GM23248 (cell line): ENCODE measurements at places on chromosomes 7 and 10.

GRCh38 chr10:110649347-110650264, 5.5 kb downstream of the RBM20 start:
- no peak for DNase-seq

DNA sequence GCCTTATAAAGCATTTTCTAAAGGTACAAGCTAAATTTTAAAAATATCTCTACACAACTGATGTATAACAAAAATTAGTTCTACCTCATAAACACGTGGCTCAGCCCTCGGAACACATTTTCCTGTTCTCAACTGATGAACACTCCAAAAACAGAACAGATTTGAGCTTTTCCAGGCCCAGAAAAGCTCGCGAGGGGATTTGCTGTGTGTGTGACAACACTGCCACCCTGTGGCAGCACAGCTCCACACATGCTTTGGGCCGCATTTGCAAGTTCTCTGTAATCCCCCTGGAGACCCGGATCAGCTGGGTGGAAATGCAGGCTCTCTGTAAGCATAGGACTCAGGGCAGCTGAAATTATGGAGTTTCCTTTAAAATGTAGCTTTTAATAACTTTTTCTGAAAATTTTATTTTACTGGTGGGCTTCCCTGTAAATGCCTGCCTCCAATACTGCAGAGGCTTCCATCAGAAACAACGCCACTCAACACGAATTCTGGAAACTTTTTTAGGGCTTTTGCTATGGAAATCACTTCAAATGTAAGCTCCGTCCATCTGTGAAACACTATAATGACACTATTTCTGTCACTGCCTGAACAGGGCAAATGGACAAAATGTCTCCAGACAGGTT, 155.5 kb downstream of the COBL start:
- peak; percentile 79 for DNase-seq

DNA sequence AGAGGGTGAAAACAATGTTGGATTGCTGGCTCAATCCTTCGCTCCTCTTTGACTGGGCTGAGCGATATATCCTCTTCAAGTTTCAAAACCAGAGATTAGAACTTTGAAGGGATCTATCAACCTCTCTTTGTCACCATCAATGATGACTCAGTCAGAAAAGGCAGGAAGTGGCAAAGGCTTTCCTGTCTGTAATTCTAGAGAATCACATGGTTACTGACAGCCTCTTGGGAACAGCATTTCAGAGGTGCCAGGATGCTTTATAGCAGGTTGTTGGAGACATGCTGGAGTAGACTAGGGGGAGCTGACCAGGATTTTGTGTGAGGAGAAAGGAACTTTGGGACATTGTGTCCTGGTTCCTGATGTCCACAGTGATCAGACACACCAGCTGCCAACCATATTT, 81.3 kb downstream of the PRKCQ start:
- DNase-seq: no peak

DNA sequence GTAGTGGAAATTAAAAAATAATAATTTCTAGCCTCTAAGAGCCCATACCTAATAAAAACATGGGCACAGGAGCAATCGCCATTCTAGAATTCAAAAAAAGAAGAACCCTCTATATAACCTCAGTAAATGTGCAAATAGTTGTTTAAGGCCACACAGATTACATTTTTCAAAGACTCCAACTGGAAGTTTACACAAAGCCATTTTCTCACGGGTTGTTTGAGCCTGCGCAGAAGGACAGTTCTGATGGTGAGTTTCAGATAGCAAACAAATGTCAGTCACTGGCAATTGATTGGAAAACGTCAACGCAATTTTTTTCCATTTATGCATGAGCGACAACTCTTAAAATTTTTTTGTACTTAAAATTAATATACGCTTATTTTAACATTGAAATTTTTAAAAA, 23.0 kb upstream of the ELMO1 start:
- DNase-seq: no peak

DNA sequence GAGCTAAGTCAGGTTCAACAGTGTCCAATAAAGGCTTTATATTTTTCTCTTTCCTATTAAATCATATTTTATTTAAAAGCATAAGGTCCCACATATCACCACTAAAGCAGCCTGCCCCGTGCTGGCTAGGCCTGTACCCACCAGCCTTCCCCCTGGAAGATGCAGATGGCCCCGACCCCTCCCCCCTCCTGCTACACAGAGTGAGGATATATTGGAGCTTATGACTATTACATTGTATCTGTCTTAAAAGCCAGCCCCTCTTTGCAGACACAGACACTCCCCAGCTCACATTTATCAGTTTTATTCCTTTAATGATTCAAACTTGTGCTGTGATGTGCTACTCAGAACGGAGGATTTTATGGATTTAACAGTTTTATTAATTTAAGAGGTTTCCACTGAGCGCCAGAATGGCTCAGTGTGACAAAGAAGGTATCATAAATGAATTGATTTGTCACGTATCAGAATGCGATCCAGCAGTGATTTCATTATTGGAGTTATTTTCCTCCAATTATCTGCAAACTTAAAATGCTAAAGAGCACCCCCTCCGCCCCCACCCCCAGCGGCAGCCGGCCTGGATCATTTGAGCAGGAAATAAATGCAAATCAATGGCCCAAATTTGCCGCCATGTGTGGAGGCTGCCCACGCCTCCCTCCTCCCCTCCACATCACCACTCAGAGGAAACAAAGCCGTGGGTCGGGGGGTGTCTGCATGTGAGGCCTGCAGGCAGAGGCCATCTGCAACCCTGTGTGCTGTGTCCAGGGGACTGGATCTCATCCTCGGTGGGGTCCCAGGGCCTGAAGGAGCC, 72.6 kb upstream of the ZMIZ1 start:
- DNase-seq: no peak

DNA sequence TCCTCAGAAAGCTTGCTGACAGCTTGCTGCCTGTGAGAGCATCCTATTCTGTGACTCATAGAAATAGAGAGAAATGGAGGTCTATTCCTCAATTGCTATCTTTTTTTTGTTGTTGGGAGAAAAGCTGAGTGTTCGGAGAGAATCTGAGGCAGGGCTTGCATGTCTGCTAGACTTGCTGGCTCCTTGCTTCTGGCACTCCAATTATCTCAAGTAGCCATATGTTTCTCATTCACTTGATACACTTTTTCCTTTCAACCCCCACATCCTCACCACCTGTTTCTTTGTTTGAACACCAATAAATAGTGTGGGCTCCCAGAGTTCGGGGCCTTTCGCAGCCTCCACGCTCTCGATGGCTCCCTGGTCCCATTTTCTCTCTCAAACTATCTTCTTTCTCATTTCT, 172.2 kb downstream of the SH2D4B start:
- no peak for DNase-seq

- DNase-seq: no peak
These were observed 41.4 kb downstream of the MYO1G start for GRCh38 chr7:44937426-44937825.

- peak; percentile 70 for DNase-seq
These were observed 13.1 kb upstream of the ARPC1A start for GRCh38 chr7:99312316-99313203.

GRCh38 chr7:50824882-50825281, 42.2 kb upstream of the GRB10 start:
- peak; percentile 58 for DNase-seq

DNA sequence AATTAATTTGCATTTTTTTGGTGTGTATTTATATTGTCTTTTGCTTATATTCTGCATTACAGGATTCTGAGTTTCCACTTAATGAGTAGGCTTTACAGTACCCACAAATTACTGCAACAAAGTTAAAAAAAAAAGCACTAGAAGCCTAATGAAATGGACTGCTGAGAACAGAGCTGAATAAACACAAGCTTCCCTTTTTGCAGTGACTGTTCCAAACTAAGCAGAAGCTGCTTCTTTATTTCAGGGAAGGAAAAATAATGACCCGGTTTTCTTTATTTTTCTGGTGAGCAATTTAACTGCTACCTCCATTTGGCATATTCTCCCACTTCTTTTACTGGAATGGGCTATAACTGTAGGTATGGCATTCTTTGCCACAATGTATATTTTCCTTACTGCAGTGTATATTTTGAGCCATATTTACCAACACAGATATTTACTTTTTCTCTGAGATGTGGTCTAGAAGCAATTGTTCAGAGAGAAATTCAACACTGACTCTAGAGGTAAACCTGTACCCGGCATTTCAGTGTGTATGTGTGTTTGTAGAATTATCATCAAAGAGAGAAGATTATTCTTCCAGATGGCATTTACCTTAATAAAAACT, 56.9 kb downstream of the HDAC9 start:
- peak; percentile 4 for DNase-seq

- no peak for DNase-seq
These were observed 160.7 kb upstream of the MKI67 start for GRCh38 chr10:128286762-128287500.

DNA sequence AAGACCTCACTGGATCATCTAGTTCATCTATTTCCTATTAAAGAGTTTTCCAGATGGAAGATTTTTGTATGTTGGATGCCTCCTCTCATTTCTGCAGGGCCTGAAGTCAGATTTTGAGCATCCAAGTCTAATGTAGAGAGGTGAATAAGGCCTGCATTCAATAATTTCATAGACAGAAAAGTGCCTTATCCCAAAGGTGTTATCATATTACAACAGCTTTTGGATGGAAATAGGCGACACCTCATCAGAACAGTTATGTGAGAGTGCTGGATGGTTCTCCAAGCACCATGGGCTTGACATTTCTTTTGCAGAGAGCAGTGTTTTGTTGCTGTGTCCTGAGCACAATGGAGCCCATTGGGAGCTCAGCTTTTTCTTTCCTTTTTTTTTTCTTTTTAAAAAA, 162.4 kb upstream of the MEOX2 start:
- no peak for DNase-seq

- peak; percentile 14 for DNase-seq
These were observed 242.5 kb downstream of the VTI1A start for GRCh38 chr10:112689327-112690072.

- no peak for DNase-seq
These were observed 16.0 kb upstream of the OLAH start for GRCh38 chr10:15027741-15028140.

GRCh38 chr10:57964351-57964750, 303.3 kb downstream of the IPMK start:
- peak; percentile 95 for DNase-seq

DNA sequence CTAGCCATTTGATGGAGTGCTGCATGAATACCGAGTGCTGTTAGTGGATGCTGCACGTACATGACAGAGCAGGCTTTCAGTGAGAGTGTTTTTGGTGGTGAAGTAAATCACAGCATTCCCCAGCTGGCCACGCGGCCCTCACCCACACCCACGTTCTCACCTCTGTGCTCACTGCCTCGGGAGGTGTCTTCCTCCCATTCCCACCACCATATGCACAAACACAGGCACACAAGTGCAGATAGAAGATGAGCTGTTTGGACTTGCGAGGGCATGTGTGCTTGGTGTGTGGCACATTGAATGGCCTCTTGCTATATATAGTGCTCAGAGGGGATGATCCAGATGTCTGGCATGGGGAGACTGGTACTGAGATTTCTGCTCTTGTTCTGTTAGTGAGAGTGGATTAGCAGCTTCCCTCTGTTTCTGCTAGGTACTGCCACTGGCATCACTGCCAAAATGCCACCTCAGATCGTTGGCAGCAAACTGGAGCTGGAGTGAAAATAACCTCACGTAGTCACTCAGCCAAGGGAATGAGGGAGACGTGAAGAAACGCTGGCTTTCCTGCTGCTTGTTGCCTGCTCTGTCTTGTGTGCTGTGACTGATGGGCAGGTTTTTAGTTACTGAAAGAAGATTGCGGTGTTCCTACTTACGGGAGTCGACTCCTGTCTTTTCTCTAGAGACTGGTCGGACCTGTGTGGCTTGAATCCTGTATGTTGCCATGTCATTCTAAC, 19.1 kb downstream of the DNAJB6 start:
- DNase-seq: peak; percentile 80

DNA sequence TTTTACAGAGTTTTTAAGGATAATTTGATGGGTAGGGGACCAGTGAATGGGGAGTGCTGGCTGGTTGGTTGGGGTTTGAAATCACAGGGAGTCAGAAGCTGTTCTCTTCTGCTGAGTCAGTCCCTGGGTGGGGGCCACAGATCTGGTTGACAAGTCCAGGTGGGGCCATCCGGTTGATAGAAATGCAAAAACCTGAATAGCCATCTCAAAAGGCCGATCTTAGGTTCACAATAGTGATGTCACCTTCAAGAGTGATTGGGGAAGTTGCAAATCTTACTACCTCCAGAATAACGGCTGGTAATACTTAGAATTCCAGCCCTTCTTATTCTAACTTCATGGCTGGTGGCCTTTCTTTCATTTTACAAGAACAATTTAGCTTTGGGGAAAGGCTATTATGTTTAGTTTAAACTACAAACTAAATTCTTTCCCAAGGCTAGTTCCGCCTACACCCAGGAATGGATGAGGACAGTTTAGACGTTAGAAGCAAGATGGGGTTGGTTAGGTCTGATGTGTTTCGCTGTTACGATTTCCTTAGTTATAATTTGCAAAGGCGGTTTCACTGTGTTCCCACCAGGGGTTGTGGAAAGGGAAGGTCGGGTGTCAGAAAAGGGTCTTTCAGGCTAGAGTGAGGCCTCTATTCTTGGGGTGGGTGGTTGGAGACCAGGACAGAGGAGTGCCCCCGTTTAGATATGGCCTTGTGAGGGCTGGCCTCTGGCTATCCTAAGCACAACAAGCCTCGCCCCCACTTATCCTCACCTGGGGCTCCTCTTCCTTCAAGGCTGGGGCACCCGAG, 27.4 kb downstream of the IFT22 start:
- no peak for DNase-seq

GRCh38 chr10:132336919-132337407, 5.0 kb downstream of the LRRC27 start:
- DNase-seq: peak; percentile 55

DNA sequence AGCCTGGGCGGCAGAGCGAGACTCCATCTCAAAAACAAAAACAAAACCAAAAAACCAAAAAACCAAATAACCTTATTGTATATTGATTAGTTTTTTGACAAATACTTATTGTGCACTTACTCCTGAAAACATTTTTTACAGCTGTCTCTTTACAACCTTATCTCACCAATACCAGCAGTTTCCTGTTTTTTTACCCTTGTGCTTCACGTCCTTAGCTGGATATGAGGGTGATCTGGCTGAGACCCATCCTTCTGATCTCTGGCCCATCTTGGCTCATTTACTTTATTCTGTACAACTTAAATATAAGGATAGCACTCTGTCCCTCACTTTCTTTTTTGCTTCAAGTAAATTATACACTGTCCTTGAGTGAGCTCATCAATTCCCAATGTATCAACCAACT, 104.6 kb upstream of the DNAJB12 start:
- no peak for DNase-seq

DNA sequence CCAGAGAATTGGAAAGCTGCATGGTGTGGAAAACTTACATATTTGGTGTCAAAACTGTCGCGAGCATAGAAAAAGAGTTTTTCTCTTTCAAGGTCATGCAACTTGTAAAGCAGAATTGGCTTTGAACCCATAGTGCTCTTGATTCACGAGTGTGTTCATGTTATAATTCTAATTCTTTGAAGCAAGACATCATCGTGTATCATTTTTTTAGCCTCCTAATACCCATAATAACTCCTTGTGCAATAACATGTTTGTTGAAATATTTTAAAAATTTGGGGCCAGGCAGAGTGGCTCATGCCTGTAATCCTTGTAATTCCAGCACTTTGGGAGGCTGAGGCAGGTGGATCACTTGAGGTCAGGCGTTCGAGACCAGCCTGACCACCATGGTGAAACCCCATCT, 4.2 kb downstream of the CCL24 start:
- DNase-seq: no peak
